ENCODE measurements at places on chromosomes 6 and 20.

GRCh38 chr6:31090973-31091364, 21.4 kb downstream of the C6orf15 start:
- DNase-seq = no peak

- DNase-seq = no peak
These were observed 145.0 kb downstream of the DST start for GRCh38 chr6:56497691-56498090.

GRCh38 chr6:132952031-132952867, 137.9 kb downstream of the RPS12 start:
- DNase-seq = no peak

DNA sequence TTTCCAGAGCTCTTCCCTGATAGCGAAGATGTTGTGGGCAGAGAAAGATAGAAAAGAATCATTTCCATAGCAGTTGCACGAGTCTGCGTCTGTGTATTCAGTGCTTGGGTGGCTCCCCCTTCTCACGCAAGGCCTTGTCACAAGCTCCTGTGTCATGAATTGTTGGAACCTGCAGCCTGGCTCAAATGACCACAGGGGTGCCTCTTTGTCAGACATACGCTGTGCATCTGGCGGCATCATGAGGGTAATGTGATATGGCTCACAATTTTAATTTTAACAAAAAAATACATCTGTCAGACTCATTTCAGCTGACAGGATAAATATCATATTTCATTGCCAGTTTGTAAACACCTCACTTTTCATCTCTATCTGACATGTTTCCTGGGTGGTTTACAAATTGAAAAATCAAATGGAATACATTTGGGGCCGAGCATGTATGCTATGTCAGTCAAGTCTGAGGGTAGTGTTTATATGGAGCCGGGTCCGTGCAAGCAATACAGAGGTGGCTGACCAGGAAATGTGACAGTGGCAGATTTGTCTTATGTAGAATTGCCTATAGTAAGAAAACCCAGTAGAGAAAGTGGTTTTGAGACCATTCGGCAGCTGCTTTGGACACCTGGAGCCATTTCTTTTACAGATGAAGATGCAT, 90.9 kb downstream of the CAP2 start:
- DNase-seq = no peak

DNA sequence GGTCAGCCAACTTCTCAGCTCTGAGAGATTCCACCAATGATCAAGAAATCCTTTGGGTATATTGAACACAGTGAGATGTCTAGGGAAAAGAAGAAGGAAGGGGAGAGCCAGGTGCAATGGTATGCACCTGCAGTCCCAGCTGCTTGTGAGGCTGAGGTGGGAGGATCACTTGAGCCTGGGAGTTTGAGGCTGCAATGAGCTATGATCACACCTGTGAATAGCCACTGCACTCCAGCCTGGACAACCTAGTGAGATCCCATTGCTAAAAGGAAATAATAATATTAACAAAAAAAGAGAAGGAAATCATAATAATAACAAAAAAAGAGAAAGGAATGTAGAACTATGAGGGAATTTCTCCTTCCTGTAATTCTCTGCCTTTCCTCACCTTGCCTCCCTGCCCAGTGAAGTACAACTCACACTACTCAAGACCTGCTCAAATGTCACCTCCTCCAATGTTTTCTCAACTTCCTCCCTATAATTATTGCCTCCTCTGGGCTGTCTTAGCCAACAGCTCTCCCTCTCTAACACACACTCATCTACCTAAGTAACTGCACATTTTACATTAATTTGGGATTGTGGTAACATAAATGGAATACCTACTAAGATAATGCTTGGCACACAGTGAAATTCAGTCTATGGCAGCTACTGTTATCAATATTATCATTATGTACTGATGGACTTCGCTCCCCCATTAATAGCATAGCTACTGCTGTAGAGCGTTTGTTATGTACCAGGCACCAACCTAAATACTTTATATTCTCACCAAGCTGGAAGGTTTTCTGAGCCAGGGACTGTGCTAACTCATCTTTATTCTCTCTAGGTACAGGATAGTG, 103.6 kb downstream of the KIF13A start:
- no peak for DNase-seq

- DNase-seq = no peak
These were observed 107.8 kb upstream of the CCN2 start for GRCh38 chr6:132058975-132059374.

DNA sequence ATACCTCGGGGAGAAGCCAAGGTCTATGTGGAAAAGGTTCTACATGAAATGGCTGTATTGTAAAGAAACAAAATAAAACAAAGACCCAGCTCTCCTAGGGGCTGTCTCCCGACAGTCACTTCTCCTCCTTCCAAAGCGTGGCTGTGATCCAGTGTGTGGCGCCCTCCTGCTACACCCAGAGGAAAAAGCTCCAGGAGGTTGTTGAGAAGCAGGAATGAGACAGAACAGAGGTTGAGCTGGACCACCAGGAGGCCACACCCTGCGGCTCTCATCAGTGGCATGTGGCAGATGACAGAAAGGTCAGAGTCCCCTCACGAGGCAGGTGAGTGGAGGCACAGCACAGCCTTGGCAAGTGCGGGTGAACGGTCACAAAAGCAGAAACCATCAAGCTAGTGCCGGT, 236.0 kb downstream of the TBXT start:
- no peak for DNase-seq

- DNase-seq = no peak
These were observed 273.8 kb downstream of the GMDS start for GRCh38 chr6:1971612-1972011.

DNA sequence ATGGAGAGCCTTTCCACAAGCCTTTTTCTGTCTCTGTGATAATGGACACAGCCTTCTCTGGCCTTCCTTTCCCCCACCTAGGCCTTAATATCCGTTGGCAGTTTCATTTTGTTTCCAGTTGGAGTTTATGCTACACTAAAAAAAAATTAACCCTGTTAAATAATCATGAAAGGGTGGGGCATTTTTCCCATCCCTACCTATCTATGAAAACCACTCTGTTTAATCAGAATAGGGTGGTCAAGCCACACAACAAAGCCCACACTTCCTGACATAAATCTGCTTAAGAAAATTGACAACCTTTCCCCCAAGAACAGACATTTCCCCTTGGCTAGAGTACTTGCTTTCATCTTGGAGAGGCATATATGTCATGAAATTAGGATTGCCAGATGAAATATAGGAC, 14.2 kb downstream of the TXLNB start:
- no peak for DNase-seq

- DNase-seq = no peak
These were observed 173.1 kb upstream of the KCNK16 start for GRCh38 chr6:39495640-39496039.

DNA sequence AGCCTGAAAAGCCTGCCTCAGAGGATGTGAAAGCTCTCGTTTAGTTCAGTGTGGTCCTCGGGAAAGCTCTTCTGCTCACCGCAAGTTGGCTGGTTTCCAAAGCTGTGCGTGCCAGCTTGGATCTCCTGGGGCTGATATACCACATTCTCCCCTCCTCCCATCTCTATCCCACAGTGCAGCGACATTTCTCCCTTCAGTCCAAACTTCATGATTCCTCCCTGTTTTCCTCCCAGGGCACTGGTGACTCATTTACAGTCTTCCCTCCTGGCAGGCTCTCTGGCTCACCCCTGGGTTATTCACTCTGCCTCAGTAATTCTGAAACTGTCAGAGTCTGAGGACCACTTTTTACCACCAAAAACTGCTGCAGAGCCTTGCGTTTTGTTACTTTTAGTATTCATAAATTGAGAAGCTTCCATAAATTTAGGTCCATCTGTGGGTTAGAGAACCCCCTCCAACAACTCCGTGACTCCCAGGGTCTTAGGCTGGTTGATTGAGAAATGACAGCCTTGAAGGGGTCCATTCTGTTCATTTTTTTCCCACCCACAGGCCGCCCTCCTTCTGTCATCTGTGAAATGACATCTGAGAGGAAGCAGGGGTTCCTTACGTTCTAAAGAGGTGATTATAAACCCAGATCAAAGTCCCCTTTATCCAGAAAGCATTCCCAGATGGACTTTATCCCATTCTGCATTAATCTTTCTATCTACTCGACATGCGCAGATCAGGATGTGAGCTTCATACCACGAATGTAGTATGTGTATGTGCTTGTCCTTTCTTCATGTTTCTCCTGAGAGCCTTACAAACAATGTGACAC, 6.1 kb downstream of the TRIM10 start:
- no peak for DNase-seq

GRCh38 chr6:113009682-113010081, 662.6 kb downstream of the RFPL4B start:
- no peak for DNase-seq

DNA sequence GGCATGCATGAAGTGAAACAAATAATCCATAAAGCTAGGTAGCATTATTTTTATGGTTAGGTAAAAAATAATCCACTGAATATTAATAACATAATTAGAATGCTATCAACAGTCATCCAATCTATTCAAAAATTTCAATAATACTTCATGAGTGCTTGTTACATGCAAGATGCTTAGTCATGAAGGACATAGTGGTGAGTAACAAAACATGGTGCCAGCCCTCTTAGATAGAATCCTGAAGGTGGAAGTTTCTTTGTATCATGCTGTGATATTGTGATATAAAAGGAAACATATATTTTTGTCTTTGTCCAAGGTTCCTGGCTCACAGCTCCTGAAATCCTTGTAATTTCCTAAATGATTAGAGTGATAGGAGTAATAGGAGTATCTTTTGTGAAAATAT, 14.9 kb downstream of the RCAN2 start:
- no peak for DNase-seq

DNA sequence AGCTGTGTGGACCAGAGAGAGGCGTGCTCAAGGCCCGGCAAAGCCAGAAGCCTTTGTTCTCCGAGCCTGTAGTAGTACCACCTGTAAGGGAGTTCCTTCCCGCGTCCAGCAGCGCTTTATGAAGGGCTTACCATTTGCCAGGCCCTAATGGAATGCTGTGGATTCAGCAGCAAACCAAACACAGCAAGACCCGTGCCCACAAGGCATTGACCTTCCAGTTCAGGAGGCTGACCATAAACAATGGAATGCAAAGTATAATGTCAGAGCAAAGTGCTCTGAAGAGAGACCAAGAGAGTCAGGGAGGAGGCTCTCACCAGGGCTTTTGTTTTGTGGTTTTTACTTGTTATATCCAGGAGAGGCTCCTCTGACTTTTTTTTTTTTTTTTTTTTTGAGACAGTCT, 209.8 kb downstream of the ZMYND8 start:
- DNase-seq = no peak

DNA sequence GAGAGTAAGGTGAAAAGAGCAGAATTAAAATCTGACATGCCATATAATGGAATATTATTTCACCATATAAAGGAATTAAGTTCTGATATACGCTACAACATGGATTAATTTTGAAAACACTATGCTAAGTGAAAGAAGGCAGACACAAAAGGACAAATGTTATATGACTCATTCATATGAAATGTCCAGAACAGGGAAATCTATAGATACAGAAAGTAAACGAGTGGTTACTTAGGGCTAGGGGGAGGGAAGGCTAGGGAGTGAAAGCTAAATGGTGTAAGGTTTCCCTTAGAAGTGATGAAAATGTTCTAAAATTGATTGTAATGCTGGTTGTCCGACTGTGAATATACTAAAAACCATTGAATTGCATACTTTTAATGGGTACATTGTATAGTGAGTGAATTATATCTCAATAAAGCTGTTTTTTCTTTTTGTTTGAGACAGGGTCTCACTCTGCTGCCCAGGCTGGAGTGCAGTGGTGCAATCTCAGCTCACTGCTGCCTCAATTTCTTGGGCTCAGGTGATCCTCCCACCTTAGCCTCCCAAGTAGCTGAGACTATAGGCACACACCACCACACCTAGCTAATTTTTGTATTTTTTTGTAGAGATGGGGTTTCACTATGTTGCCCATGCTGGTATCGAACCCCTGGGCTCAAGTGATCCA, 8.2 kb downstream of the PRPH2 start:
- no peak for DNase-seq

DNA sequence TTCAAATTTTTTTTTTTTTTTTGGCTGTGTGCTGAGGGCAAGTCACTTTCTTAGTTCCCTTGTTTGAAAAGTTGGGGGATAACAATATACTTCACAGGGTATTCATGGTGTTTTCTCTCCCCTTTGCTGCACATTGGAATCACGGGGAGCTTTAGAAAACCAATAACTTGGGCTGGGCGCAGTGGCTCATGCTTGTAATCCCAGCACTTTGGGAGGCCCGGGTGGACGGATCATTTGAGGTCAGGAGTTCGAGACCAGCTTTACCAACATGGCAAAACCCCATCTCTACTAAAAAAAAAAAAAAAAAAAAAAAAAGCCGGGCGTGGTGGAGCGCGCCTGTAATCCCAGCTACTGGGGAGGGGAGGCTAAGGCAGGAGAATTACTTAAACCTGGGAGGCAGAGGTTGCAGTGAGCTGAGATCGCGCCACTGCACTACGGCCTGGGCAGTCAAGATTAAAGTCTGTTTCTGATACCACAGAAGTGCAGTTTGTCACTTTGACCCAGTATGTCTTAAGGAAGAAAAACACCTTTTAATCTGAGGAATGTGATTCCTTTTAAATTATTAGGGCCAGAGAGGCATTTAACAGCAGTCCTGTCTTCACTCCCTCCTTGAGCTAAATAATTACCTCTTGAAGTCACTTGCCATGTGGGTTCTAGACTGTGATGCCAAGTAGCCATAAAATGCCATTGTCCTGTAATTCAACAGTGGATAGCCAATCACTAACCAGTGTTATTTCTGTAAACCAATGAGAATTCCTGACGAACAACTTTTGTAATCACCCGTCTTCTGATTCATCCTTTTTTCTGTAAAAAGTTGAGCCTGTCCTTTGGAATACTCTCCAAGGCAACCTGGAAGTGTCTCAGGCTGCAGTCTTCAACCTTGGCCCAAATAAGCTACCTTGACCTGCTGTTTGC, 16.1 kb downstream of the SRSF3 start:
- no peak for DNase-seq

DNA sequence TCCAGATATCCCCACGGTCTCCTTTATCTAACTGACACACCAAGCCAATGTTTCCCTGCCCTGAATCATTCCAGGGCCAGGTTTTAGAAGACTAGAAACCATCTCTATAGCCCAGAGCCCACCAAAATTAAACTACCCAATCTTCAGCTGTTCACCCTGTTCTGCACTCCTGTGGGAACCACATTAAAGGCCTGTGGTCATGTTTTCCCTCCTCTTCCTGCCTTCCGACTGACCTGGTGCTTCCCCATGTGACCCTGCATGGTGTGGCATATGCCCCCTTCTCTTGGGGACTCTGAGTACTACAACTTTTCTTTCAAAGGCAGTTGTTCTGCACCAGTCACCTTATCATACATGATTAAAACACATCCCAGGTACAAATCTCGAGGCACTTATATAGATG, 155.0 kb downstream of the TMEM200A start:
- DNase-seq = no peak

GRCh38 chr6:20238688-20239587, 26.7 kb upstream of the MBOAT1 start:
- DNase-seq = no peak

DNA sequence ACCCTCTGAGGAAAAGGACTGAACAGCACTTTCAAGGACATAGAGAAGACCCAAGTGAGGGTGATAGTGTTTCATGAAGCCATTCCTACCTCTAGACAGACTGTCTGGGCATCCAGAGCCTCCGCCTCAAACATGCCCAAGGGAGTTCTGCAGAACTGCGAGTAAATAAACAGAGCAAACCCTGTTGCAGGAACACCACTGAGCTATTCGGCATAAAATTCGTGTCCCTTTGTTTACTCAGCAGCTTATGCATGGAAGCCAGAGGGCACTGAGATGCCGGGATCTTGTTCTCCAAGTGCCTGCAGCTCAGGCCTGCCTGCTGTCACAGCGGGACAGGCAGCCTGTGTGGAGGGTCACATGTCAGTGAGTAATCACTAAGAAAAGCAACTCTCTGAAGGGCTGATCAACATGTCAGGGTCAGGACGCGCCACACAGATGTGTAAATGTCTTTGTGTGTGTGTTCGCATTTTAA, 164.9 kb upstream of the HEY2 start:
- no peak for DNase-seq

GRCh38 chr20:44585057-44585963, 2.9 kb downstream of the PKIG start:
- no peak for DNase-seq
